ENCODE measurements at places on chromosomes 4 and X.

- DNase-seq, result no peak
Observed at GRCh38 chr4:108113229-108113628, 55.5 kb downstream of the LEF1 start.

DNA sequence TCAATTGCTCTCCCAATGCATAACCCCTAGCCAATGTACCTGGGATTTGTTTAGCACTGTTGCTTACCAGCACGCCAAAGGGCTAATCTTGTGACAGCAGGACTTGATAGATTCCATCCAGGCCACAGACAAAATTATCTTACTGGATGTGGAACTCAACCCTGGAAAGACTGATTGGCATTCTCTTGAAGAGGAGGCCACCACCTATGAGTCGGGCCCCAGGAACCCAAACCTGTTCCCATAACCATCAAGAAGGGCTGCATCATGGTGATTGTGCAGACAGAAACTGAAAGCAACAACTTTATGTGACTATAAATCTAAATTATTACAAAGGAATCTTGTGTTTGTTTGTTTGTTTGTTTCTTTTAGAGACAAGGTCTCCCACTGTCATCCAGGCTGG is 19.9 kb upstream of the TMEM255A start:
- no peak for DNase-seq

DNA sequence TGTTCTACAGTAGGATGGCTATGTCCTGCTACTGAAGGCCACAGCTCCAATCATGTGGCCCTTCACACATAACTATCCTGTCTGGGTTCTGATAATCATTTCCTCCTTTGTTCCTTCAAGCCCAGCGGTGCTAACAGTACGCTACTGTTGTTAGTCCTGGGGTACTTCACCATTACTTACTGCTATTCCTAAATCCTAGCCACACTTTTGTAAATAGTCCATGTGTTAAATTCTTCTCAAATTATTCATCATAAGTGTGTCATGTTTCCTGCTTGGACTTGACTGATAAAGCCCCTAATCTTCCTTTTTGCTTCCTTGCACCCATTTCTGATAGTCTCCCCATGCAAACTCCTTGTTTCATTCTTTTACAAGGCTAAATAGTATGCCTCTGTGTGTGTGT is 332.6 kb downstream of the FGF13 start:
- no peak for DNase-seq

DNA sequence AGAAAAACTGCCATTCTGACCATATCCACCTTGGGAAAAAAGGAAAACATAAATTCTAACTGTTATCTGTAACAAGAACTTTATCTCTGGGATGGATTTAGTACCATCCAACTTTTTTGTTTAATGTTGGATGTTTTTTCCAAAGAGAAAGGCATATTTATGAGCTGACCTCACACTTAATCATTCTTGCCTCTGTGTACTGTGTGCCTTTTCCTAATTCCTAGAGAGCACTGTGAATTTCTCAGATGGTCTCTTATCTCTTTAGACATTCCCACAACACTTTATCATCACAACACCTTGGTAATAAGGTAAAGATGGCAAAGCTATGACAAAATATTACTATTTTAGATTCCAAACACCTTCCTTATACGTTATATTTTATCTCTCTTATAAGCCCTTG is 126.2 kb downstream of the COL4A6 start:
- no peak for DNase-seq

DNA sequence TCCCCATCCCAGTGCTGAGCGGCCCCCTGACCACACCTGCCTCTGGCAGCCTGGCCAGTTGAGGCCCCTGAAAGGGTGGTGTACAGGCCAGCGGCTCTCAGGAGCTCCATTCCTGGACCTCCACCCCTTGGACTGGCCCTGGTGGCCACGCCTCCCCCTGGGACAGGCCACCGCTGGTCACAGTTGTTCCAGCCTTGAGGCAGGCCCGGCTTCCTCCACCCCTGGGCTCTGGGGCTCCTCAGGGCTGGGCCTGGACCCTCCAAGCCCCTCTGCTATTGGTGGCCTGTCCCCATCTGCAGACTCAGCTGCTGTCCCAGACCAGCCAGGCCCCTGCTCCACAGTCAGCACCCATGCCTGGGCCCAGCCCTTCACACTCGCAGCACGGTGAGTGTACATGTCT is 93.2 kb upstream of the NKX1-1 start:
- DNase-seq, result no peak

GRCh38 chr4:36332782-36333131 is 51.3 kb downstream of the DTHD1 start:
- DNase-seq, result no peak

GRCh38 chr4:92172203-92172602 is 131.6 kb upstream of the GRID2 start:
- DNase-seq, result no peak

GRCh38 chr4:8046925-8047541 is 107.4 kb upstream of the AFAP1 start:
- DNase-seq, result no peak

Data from GM13976 (cell line).